GDM1 (cell line): ENCODE measurements at places on chromosomes 5 and 9.

DNA sequence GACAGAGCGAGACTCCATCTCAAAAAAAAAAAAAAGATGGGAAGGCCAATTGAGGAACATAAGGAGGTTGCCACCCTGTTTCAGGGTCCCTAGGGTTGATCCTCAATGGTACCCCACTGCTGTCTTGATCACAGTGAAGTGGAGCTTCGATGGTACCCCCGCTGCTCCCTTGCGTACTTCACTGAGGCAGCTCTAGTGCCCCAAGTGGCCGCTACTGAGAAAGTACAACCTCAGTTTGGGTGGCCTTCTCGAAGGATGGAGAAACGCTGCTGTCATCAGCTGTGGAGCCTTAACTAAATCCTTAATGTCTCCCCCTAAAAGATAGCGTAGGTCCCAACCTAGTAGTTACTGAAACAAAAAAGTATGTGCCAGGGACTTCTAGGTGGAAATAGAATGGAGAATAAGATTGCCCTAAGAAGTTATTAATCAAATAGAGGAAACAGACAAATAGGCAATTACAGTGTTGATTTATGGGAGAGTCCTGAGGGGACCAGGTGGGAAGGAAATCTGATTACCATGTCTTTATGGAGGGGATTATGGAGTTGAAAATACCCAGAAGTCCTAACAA, 6.3 kb downstream of the TESK1 start:
- DNase-seq: no peak

DNA sequence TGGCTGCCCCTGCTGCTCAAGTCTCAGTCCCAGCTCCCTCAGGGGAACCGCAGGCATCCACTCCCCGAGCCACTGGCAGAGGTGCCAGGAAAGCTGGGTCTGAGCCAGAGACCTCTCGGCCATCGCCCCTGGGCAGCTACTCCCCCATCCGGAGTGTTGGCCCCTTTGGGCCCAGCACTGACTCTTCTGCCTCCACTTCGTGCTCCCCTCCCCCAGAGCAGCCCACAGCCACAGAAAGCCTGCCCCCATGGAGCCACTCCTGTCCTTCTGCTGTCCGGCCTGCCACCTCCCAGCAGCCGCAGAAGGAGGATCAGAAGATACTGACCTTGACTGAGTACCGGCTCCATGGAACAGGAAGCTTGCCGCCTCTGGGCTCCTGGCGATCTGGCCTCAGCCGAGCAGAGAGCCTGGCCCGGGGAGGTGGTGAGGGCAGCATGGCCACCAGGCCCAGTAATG, 49.8 kb upstream of the TESK1 start:
- no peak for DNase-seq

DNA sequence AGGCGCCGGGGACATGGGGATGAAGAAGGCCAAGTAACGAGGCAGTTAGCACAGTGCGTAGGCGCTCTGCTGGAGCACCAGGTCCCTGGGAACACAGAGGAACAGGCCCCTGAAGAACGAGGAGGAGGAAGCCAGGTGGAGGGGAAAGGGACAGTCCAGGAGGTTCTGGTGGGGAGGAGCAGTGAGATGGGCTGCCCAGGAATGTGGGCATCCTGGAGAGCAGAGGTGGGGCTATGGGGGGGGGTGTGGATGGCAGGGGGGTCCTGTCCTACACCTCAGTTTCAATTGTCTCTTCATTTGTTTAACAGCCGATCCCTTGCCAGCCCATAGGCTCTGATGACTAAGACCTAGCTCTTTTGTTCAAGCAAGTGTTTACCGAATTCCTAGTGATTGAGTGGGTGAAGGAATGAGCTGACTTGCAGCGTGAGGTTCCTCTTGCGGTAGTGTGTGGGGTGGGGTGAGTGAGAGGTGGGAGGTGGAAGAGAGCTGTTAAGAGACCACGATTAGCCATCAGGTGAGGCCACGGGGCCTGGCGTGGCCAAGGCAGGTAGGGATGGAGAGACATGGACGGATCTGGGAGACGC, 8.4 kb upstream of the PHYHD1 start:
- no peak for DNase-seq

DNA sequence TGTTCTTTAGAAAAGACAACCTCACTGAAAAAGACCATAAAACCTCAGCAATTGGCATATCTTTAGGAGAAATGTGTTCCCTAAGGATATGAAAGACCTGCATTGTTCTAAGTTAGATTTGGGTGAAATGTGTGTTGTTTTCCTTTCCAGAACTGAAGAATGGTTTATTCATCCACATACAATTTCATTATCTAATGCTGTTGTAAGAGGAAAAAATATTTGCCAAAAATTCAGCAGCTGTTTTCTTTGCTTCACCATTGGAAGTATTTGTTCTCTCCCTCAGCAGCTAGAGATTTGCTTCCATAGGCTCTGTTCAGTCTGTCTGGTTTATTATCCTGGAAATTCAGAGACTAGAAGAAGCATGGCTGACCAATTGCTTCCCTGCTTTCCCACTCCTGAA, 150.9 kb downstream of the ISOC1 start:
- DNase-seq: no peak

- no peak for DNase-seq
Observed at GRCh38 chr9:90259311-90260246, 383.0 kb downstream of the DIRAS2 start.

GRCh38 chr9:96449523-96449844, 485 bp upstream of the HABP4 start:
- DNase-seq: no peak

DNA sequence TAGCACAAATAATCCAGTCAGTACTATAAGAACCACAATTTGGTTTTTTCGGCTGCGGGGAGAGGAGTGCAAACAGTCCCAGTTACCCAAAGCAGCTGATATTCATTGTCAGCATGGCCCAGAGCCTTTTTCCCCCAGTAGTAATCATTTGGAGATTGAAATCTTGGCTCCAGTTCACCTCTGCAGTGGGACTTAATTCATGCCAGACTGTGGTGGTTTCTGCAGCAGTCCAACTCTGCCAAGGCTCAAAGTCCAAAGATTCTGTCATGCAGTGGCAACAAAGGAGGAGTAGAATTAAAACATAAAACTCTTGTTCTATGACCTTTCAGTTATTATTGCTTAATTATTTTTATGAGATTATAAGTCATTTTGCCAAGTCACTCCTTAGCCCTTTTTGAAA, 25.0 kb upstream of the TRIM36 start:
- no peak for DNase-seq

- no peak for DNase-seq
Observed at GRCh38 chr5:73654819-73655318, 28.9 kb downstream of the ARHGEF28 start.

DNA sequence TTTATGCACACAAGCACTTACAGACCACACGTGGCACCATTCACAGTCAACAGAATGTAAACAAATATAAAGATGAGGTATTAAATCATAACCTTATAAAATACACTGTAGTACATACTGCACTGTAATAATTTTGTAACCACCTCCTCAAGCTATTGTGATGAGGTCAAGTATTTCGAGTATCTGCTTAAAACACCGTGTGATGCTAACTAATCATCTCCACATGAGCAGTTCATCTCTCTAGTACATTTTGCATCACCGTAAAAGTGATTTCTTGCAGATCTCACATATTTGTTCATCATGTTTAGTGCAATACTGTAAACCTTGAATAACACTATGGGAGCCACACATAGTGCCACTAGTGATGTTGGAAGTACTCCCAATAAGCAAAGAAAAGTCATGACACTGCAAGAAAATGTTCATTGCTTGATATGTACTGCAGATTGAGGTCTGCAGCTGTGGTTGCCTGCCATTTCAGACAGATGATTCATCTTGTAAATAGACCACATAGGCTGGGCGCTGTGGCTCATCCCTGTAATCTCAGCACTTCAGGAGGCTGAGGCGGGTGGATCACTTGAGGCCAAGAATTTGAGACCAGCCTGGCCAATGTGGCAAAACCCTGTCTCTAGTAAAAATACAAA, 44.3 kb downstream of the FOXB2 start:
- no peak for DNase-seq

- DNase-seq: no peak
Observed at GRCh38 chr9:99128133-99128406, 23.2 kb downstream of the TGFBR1 start.

DNA sequence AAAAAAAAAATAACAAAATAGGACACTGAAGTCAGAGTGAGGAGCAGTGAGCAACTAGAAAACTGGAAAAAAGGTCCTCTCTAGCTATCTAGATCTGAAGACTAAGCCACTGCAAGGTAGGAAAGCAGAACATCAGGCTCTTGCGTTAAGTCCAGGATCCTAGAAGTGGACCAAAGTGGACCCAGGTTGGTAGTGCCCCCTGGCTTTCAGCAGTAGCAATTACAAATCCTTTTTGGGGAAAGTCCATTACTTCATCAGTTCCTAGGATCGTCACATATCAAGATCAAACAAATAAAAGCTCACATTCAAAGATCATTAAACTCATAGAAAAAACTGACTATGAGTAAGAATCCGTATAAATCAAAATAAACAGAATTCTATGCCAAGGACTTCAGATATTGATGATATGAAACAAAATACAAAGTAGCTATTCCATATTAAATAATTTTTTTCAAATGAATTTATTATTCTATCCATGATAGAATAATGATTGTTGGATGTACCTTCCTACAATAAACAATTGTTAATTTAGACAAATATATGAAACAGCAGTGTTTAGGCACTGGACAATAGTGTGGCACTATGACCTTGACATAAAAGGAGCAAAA, 6.5 kb upstream of the RICTOR start:
- peak; percentile 28 for DNase-seq

GRCh38 chr5:141001844-141002604, 35.7 kb downstream of the PCDHAC2 start:
- no peak for DNase-seq

GRCh38 chr9:86517475-86517874, 163.3 kb upstream of the TUT7 start:
- DNase-seq: no peak

DNA sequence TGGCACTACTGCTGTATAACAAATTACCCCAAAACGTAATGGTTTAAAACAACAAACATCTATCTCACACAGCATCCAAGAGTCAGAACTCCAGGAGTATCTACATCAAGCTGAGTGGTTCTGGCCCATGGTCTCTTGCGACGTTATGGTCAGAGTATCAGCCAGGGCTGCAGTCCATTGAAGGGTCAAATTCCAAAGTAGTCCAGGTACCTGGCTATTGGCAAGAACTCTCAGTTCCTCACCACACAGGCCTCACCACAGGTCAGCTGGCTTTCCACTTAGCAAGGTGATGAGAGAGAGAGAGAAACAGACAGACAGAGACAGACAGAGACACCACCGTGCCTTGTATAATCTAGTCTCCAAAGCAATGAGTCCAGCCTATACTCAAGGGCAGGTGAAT, 22.6 kb downstream of the EPB41L4A start:
- no peak for DNase-seq

DNA sequence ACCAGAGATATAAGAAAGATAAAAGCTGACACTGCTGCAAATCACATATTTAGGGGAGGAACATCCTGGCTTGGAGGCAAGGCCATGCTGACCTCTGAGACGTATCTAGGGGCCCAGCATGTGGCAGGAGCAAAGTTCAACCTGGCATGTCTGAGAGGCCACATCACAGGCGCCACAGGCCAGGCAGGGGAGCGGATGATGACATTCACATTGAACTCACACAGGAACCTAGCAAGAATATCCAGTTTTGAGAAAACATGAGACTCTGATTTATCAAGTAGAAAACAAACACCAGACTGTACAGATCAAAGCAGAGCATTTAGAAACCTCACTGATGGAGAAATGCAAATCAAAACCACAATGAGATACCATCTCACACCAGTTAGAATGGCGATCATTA, 64.2 kb upstream of the STK32A start:
- no peak for DNase-seq

DNA sequence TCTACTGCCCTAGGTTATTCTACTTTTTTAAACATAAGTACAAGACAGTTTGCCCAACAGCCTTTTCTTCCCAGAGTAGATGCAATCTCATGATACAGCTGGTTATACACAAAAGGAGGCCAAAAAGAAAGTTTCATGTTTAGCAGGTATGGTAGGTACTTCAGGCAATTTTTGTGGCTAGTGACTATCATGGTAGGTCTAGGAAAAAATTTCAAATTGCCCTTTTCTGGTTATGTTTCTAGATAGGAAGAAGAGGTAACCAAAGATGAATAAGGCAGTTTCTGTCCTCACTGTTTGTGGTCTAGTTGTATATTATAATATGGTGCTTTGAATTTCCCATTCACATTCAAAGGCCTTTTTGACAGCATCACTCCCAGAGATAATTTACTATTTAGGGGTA, 19.7 kb downstream of the MEGF9 start:
- DNase-seq: no peak

GRCh38 chr9:81022177-81022576, 667.2 kb downstream of the TLE1 start:
- DNase-seq: no peak

- DNase-seq: no peak
Observed at GRCh38 chr5:132209901-132210545, 17.6 kb downstream of the P4HA2 start.

DNA sequence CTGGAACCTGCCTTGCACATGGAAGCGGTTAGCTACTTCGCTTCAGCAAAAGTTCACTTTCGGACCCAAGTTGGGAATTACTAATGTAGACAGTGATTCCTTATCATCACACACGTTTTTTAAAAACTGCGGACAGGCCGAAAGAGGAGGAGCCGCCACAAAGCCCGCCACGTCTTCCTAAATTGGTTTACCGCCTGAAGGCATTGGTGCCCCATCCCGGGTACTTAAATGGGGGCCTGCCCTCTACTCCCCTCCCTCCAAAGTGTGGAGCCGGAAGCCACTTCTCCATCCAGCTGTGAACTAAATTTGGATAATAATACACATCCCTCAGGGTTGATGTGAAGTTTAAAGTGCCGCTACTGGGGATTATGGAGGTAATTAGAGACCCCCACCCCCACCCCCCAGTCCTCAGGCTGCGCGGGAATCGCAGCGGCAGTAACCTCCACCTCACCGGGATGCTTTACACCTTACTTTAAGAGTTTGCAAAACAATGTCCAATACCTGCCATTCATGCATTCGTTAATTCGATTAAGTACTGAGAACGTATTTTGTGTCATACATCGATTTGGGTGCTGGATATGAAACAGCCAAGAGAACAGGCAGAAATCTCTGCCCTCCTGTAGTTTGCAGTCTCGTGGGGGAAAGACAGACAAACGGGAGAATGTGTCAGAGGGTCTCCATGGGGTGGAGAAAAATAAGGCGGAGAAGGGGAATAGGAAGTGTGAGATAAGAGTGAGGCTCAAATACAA, 937 bp upstream of the MACROH2A1 start:
- DNase-seq: peak; percentile 33

DNA sequence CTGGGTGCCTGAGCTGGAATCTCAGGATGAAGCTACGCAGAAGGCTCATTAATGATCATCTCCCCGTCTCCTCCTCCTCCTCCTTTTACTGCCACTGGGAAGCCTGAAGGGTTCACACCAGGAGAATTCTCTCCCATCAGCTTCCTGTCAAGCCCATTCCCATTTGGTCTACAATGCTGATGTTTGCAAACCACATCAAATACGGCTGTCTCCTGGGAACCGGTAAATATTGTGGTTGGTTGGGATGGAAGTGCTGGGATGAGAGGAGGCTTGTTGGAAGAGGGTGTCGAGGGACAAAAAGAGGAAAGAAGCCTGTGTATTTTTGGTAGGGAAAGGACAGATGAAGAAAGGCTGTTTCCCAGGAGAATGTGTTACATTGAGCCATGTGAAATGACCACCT, 13.2 kb upstream of the S1PR3 start:
- no peak for DNase-seq

- DNase-seq: no peak
Observed at GRCh38 chr5:78334811-78335210, 25.6 kb upstream of the SCAMP1 start.
